Naive thymus-derived CD8-positive, alpha-beta T cell (primary cell): ENCODE measurements at places on chromosomes 12 and 14. TPM values are rescaled to one million over a fixed set of nuclear protein-coding genes. Genes with fewer than 3 reads are reported as not detected.

The GNB3 gene
- total RNA-seq, result 5.6 TPM

The GYS2 gene
- total RNA-seq, result 0.31 TPM

The BBOF1 gene
- 4.4 TPM for total RNA-seq

The BEST3 gene
- not detected for total RNA-seq

The CARMIL3 gene
- 0.16 TPM for total RNA-seq

The CEBPE gene
- 1.8 TPM for total RNA-seq

The KRT84 gene
- total RNA-seq, result not detected

The NDRG2 gene
- 30.8 TPM for total RNA-seq
